Large intestine (tissue), 12 donors: ENCODE measurements at places on chromosomes 12 and 14. TPM values are rescaled to one million over a fixed set of nuclear protein-coding genes. Genes with fewer than 3 reads are reported as not detected.

DNA sequence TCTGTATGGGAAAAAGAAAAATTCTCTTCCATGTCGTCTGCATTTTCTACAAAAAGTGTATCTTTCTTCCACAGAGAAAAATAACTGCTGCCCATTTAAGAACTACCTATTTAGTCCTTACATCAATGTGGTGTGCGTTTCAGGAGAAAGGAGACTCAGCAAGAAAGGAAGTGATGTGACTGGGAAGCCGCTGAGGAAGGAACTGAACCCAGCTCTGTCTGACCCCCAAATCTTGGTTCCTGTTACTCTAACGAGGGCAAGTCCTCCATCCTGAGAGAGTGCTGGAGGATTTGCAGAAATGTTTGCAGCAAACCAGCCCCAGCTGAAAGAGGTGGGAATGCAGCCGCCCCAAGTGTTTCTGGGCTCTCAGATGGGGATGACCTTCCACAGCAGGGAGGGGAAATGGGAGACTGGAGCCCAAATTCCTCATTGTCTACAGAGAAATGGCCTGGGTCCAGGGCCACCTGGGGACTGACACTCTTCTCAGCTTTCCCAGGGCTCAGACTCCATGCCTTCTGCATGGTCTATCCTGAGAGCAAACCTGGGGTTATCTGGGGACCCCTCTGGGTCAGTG lies 6.7 kb upstream of the MLEC start:
- no peak for DNase-seq

- no peak for DNase-seq
These were observed 41.2 kb downstream of the DIO3 start for GRCh38 chr14:101602466-101602840.

- no peak for DNase-seq
These were observed 65.0 kb downstream of the CDK17 start for GRCh38 chr12:96335270-96335669.

- no peak for DNase-seq
These were observed 29.3 kb downstream of the AK7 start for GRCh38 chr14:96421236-96421635.

The TGFB3 gene
- 21.1 TPM for polyA plus RNA-seq

The CLEC4E gene
- not detected for polyA plus RNA-seq

The FGF23 gene
- polyA plus RNA-seq, result 6.5 TPM
